ENCODE measurements at places on chromosomes 3 and 15.

DNA sequence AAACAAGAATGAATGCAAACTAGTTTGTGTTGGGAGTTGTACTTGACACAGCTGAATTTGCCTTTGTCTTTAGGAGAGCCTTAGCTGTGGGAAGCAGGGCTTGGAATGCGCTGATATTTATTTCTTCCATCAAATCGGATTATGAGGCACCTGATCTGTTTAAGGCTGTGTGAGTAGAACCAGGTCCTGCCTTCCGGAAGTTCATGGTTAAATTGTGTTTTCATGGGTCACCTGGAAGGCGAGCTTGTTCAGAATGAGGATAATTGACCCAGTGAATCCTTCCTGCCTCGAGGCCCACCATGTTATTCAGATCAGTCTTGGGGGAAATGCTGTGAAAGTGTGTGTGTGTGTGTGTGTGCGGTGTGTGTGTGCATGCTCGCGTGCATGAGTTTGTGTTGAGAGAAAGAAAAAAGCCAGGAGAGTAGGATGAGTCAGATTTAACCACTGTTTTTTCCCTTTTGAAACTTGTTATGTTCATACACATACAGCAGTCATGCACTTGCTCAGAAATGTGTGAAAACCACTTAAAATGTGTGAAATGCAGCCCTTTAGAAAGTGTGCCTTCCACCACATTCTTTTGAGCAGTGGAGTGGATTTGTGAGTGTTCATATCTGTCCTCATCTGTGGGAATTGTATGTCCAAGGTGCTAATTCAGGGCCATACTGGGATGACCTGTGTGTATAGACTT is 36.7 kb downstream of the SMAD3 start:
- peak; percentile 92 for DNase-seq

DNA sequence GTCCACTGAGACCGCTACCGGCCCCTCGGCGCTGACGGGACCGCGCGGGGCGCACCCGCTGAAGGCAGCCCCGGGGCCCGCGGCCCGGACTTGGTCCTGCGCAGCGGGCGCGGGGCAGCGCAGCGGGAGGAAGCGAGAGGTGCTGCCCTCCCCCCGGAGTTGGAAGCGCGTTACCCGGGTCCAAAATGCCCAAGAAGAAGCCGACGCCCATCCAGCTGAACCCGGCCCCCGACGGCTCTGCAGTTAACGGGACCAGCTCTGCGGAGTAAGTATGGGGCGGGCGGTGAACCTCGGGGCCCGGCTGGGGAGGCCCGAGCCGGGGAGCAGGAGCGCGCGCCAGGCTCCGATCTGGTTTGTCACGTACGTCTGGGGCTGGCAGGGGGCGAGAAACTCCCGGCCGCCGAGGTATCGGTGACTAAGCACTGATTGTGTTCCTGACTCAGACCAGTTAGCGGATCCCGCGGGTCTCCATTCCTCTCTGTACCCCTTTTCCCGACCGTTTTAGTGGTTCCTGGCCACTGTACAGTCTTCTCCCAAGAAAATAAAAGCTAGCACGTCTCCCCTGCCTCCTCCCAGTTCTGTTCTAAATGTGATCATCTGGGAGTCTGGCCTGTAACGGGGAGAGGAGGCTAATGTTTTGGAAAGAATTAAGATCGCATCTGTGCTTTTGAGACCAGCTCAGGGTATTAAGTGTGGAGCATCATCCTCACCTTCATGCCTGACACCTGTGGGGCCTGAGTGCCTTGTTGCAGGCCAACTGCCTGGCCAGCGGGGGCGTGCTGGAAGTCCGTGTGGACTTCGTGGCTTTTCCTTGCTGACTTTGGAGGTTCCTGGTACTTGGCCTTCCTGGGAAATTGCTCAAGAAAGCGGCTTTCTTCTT is 691 bp downstream of the MAP2K1 start:
- DNase-seq = peak; percentile 62

- no peak for DNase-seq
Observed at GRCh38 chr3:122067588-122068240, 12.6 kb downstream of the CD86 start.

GRCh38 chr3:114700637-114701234 is 406.9 kb downstream of the TIGIT start:
- no peak for DNase-seq

GRCh38 chr3:170257145-170257544 is 34.9 kb downstream of the PRKCI start:
- no peak for DNase-seq

- peak; percentile 2 for DNase-seq
Observed at GRCh38 chr3:57512166-57512565, 32.0 kb downstream of the DNAH12 start.

DNA sequence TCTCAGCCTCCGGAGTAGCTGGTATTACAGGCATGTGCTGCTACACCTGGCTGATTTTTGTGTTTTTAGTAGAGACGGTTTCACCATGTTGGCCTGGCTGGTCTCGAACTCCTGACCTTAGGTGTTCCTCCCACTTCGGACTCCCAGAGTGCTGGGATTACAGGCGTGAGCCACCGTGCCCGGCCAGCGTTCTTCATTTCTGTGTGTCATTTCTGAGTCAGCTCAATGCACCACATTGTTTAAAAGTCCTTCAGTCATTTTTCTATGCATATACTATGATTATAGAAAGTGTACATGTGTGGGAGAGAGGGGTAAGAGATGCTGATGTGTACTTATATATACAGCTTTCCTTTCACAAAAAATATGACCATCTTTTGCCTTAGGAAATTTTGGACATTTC is 2.1 kb downstream of the QTRT2 start:
- DNase-seq = no peak

DNA sequence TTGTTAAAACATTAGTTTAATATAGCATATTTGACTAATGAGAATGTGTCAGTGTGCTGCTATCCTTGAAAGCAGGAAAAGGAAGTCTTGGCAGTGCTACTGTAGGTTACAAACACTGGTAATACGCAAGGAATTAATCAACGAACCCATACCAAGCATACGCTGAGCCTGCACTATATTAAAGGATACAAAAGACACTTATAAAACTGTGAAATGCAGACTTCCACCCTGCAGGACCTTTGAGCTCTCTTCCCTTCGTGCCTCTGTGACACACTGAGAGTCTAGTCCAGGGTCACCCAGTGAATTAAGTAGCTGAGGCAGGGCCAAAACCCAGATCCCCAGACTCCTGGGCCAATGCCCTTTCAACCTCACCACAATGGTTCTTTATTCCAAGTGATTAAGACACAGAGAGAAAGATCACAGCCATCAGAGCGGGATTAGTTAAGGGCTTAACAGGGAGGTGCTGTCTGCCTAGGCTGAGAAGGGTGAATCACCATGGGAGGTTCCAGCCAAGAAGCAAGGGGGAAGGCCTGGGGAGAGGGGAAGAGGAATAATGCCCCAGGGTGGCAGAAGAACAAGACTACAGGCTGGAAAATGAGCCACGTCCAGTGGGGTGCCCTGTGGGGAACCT is 6.8 kb downstream of the ANXA2 start:
- DNase-seq = peak; percentile 91

- no peak for DNase-seq
Observed at GRCh38 chr3:128398586-128398985, 68.1 kb downstream of the DNAJB8 start.

GRCh38 chr3:188624384-188624783 is 470.4 kb downstream of the LPP start:
- DNase-seq = peak; percentile 48

- no peak for DNase-seq
Observed at GRCh38 chr3:76078101-76078500, 292.8 kb upstream of the ZNF717 start.

- no peak for DNase-seq
Observed at GRCh38 chr3:182904164-182904563, 76.2 kb downstream of the DCUN1D1 start.

DNA sequence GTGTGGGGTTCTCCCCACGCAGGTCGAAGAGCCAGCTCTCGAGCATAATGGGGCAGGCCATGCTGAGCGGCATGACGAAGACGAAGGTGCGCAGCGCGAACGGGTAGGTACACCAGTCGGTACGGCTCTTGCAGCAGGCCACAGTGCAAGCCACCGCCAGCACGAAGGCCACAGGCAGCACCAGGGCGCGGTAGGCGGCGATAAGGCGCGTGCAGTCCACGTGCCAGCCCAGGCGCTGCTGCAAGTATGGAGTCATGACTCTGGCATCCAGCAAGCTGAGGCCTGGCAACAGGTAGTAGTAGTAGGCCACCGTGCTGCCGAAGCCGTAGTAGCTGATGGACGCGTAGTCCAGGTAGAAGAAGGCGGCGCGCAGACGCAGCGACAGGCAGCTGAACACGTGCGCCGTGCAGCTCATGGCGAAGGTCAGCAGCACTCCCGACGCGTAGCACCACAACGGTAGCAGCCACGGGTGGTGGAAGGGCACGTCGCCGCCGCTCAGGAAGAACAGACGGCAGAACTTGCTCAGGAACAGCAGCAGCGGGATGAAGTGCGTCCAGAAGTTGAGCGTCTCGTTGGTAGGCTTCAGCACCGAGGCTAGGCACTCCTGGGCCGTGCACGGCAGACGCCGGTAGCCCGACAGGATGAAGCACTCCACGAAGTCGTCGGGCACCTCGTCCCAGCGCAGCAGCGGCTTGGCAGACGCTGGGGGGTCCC is 797 bp downstream of the PAQR9 start:
- DNase-seq = no peak

DNA sequence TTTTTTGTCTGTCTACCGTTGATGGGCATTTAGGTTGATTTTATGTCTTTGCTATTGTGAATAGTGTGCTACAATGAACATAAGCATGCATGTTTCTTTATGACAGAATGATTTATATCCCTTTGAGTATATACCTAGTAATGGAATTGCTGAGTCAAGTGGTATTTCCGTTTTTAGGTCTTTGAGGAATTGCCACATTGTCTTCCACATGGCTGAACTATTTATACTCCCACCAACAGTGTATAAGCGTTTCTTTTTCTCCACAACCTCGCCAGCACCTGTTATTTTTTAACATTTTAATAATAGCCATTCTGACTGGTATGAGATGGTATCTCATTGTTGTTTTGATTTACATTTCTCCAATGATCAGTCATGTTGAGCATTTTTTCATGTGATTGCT is 89.6 kb upstream of the GALNT15 start:
- DNase-seq = peak; percentile 84

DNA sequence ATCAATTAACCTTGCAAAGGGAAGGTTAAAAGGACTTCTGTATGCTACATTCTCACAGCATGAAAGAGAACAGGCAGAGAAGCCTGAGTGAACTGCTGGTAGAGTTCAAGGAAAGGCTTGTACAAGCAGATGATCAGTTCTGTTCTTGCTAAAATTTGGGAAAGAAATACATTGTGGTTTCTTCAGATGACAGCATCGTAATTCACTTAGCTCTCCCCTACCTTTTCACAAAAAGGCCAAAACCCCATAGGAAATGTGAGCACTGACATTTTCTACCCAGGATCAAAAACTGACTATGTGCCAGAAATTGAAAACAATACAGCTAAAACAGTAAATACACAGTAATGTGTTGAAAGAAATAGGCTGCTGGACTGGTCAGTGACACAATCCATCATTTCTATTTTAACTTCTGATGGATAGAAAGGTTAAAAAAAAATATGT is 216.4 kb downstream of the DPH6 start:
- DNase-seq = peak; percentile 44

DNA sequence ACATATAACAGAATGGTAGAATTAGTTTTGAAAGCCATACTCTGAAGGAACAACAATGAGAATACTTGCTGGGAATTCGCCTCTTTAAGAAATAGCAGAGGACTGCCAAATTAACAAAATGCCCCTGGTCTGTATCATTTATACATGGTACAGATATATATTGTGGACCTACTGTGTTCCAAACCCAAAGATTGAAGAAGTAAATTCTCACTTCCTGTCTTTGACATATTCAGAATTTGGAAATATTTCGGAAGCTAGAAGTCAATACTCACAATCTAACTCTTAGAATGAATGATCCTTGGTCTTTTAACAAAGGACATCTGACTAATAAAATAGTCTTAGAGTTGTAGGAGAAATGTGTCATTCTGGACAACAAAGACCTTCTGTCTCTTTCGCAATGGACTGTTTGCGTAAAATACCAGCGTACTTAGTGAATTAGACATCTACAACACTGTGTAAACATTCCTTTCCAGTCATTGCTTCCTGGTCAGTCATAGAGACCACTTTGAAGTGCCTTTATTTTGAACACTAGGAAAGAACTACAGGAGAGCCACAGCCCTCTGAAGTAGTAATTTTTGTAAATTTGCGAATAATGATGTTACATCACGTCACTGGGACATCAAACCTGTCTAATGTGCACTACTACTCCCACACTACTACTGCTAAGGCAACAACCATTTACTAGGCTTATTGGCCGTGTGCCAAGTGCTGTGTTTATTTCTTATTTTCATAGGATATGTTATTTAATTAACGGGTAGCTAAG is 68.0 kb downstream of the CHL1 start:
- peak; percentile 60 for DNase-seq

GRCh38 chr15:65212097-65212496 is 824 bp upstream of the CILP start:
- DNase-seq = no peak

DNA sequence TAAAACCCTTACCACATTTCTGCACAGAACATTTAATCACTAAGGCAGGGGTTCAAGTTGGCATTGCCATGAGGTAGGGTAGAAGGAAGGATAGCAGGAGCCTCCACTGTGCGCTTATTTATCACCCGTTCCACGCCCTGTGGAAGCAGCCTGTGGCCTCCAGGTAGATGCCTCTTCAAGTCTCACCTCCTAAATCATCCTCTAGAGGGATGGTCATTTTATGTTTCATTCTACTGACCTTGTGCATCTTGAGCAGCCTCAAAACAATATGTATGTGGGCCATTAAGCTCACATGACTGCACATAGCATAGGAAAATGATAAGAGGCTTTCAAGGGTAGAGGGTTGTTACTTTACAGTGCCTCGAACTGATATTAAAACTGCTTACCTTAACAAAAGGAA is 546.2 kb downstream of the GRM7 start:
- no peak for DNase-seq

DNA sequence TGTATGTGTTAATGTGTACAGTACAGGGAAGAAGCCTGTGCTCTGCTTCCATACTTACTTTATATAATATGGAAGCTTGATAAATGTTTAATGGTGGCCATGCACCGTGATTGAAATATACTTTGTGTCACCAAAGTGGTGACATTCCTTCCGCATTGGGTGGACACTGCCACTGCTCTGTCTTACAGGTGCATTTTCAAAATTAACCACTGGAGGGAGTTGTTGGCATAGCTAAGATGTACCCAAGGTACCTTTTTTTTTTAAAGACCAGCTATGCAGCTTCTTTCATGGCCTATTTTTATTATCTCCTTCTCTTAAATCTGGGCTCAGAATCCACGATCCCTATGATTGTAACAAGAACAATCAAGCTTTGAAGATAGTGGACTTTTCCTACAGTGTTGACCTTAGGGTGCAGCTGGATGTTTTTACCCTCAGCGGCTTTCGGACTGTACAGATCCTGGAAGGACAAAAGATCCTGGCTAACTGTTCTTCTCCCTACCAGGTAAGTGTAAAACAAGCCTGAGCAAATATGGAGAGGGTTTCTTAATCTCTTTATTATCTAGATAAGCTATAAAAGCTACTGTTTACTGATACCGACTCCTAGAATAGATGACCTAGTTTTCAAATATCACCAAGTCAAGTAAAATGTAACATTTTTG is 21.6 kb upstream of the PAK6 start:
- DNase-seq = peak; percentile 67

GRCh38 chr15:84773716-84774115 is 25.3 kb downstream of the ZNF592 start:
- DNase-seq = no peak

Measured in AG10803 (cell line).